ENCODE measurements at places on chromosomes 6 and 20. TPM values are rescaled to one million over a fixed set of nuclear protein-coding genes. Genes with fewer than 3 reads are reported as not detected.

- no peak overlapping the region for H3K27ac ChIP-seq
- H3K4me1 ChIP-seq = no peaks in the 10 kb centered on the region
- no peak overlapping the region for H3K4me3 ChIP-seq
- no peaks in the 10 kb centered on the region for H3K36me3 ChIP-seq
These were observed 8.4 kb upstream of the MRGBP start for GRCh38 chr20:62787866-62788265.

GRCh38 chr6:36677059-36677749, 1.3 kb upstream of the CDKN1A start:
- H3K4me3 ChIP-seq = no peak overlapping the region
- H3K4me1 ChIP-seq = peaks cover 12% of the 10 kb centered on the region
- H3K27me3 ChIP-seq = no peaks in the 10 kb centered on the region
- DNase-seq = no peak

GRCh38 chr6:158170656-158171081, 2.5 kb downstream of the GTF2H5 start:
- no peaks in the 10 kb centered on the region for H3K4me1 ChIP-seq
- no peak overlapping the region for H3K4me3 ChIP-seq
- H3K27me3 ChIP-seq = no peaks in the 10 kb centered on the region
- H3K36me3 ChIP-seq = no peaks in the 10 kb centered on the region
- no peak for DNase-seq

DNA sequence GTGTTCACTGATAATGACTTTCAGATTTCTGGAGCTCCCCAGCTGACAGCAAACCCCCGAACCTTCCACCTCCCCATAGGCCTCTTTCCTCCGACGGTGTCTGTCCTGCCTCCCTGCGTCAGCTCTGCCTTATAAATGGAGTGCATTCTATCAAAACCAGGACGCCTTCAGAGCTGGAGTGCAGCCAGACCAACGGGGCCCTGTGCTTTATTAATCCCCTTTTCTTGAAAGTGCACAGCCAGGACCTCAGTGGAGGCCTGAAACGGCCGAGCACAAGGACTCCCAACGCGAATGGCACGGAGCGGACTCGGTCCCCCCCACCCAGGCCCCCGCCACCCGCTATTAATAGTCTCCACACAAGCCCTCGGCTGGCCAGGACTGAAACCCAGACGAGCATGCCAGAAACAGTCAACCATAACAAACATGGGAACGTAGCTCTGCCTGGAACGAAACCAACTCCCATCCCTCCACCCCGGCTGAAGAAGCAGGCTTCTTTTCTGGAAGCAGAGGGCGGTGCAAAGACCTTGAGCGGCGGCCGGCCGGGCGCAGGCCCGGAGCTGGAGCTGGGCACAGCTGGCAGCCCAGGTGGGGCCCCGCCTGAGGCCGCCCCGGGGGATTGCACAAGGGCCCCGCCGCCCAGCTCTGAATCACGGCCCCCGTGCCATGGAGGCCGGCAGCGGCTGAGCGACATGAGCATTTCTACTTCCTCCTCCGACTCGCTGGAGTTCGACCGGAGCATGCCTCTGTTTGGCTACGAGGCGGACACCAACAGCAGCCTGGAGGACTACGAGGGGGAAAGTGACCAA, 42.3 kb upstream of the NAA20 start:
- H3K36me3 ChIP-seq = peaks cover 7% of the 10 kb centered on the region
- H3K27ac ChIP-seq = peak overlapping the region; percentile 93
- H3K27me3 ChIP-seq = no peaks in the 10 kb centered on the region
- H3K4me1 ChIP-seq = peaks cover 28% of the 10 kb centered on the region

GRCh38 chr20:23165964-23166363, 79.8 kb upstream of the CD93 start:
- H3K4me1 ChIP-seq = no peaks in the 10 kb centered on the region
- H3K4me3 ChIP-seq = no peak overlapping the region
- no peaks in the 10 kb centered on the region for H3K27me3 ChIP-seq

DNA sequence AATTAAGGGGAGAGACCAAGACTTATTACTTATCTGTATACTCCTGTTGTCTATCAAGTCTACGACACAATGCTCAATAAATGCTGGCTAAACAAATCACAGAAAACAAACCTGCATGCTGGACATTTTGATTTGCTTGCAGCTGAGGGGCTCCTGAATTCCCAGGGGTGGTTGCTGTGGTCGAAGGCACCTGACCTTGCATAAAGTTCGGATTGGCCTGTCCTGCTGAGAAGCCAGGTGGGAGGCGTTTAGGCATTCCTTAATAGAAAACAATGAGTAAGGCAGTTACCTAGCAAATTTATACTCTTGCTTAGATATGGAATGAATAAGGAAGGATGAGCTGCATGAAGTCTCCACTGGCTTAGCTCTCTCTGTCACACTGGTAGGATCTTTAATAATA, 50.5 kb downstream of the TP53INP2 start:
- no peaks in the 10 kb centered on the region for H3K4me1 ChIP-seq
- DNase-seq = no peak
- H3K27me3 ChIP-seq = no peaks in the 10 kb centered on the region
- peaks cover 5% of the 10 kb centered on the region for H3K36me3 ChIP-seq
- no peak overlapping the region for H3K4me3 ChIP-seq

- H3K4me1 ChIP-seq = no peaks in the 10 kb centered on the region
- no peak overlapping the region for H3K27ac ChIP-seq
- DNase-seq = no peak
These were observed 26.1 kb upstream of the C20orf204 start for GRCh38 chr20:64009811-64010387.

- no peak overlapping the region for H3K27ac ChIP-seq
- no peak overlapping the region for H3K4me3 ChIP-seq
- no peaks in the 10 kb centered on the region for H3K36me3 ChIP-seq
- no peaks in the 10 kb centered on the region for H3K27me3 ChIP-seq
- no peak for DNase-seq
These were observed 251.2 kb upstream of the MOCS1 start for GRCh38 chr6:40185486-40185885.

GRCh38 chr6:43454290-43454695, 1.1 kb downstream of the DLK2 start:
- peaks cover 6% of the 10 kb centered on the region for H3K4me1 ChIP-seq
- no peak overlapping the region for H3K4me3 ChIP-seq
- no peak for DNase-seq
- no peak overlapping the region for H3K27ac ChIP-seq
- peaks cover 3% of the 10 kb centered on the region for H3K27me3 ChIP-seq

GRCh38 chr6:34829137-34829536, 37.3 kb downstream of the BLTP3A start:
- H3K4me3 ChIP-seq = no peak overlapping the region
- H3K4me1 ChIP-seq = no peaks in the 10 kb centered on the region
- no peak overlapping the region for H3K27ac ChIP-seq

DNA sequence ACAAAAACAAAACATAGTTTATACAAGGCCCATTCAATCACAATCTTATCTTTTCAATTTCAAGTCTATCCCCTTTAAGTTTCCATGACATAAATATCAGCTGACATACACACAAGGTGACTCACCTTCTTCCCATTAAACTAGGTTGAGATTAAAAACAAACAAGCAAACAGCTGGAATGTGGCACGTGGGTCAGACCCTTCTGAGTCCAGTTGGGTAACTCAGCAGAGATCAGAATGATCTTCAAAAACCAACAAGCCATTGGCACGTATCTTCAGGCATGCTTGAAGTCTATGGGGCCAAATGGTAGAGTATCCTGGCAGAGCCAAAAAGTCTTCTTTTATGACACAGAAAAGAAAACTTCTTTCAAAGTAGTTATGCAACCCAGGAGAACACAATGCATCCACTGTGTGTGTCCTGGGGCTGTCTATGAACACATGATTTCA, 603.5 kb upstream of the CITED2 start:
- DNase-seq = no peak
- peak overlapping the region; percentile 23 for H3K27ac ChIP-seq
- peaks cover 15% of the 10 kb centered on the region for H3K4me1 ChIP-seq
- H3K4me3 ChIP-seq = no peak overlapping the region

GRCh38 chr6:117352466-117353081, 73.2 kb downstream of the ROS1 start:
- H3K4me3 ChIP-seq = no peak overlapping the region
- H3K27ac ChIP-seq = no peak overlapping the region
- H3K4me1 ChIP-seq = no peaks in the 10 kb centered on the region
- no peak for DNase-seq
- H3K36me3 ChIP-seq = no peaks in the 10 kb centered on the region
- no peaks in the 10 kb centered on the region for H3K27me3 ChIP-seq

CDH22 gene
- 1.6 TPM for total RNA-seq

AVP gene
- not detected for total RNA-seq

FOXF2 gene
- 0.44 TPM for total RNA-seq

ACTL10 gene
- total RNA-seq = 3.0 TPM

OTOR gene
- total RNA-seq = not detected

NKAPL gene
- total RNA-seq = 1.2 TPM

C20orf204 gene
- 2.4 TPM for total RNA-seq

TAGAP gene
- 8.8 TPM for total RNA-seq
